ENCODE measurements at places on chromosomes 7 and 10.

DNA sequence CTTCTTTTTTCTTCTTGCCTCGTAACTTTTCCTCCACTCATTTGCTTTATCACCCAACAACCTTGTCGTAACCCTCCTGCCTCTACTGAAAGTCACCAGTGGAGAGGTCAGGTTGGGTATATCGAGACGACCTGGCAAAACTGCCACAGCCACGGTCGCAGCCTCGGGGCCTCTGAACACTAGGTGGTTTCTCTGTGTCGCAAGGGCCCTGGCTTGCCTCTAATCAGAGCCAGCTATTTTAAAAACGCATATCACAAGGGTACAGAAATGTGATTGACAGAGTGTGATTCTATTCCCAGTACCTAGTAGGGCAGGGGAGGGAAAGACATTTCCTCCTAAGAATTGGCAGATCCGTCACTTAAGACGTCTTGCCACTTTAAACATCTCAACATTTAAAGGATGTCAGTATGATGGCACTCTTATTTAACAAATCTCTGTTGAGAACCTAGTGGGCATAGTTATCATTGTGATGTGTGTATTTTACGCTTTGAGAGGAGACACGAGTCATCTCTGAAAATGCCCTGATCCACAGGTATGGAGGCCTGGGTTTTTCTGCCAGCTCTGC, 197.5 kb downstream of the ARHGAP21 start:
- DNase-seq, result no peak

GRCh38 chr7:132430041-132430855, 146.0 kb downstream of the PLXNA4 start:
- DNase-seq, result no peak

GRCh38 chr10:31757386-31757791, 171.2 kb downstream of the ARHGAP12 start:
- no peak for DNase-seq

DNA sequence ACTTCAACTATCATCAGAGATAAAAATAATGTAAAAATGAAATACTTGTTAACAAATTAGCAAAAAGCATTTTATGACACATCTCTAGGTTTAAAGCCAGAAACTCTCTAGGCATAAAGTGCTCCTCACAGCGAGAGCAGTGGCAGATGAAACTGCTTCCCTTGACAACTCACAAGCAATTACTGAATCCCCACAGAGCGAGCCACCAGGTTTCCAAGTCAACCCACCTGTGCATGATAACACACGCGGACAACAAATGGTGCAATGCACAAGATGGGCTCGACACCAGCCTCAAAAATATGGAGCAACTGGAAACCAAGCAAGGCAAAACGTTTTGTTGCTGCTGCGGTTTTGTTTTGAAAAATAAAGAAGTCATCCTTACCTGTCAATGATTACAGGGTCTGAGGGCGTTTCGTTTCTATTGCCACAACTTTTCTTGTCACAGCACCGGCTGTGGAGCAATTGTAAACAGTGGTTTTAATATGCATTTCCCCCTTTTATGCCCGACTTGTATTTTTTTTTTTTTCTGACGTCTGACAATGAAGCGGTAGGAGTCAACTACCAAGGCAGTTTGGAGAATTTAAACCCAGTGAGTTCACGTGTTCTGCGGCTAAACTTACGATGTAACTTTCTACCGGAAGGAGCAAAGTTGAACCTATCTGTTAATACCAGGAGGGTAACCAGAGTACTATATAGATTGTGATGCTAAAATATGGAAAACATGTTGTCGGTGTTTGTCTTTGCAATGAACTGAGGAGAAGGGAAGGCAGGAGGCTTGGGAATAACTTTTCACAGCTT, 7.0 kb downstream of the EBF3 start:
- DNase-seq, result no peak

DNA sequence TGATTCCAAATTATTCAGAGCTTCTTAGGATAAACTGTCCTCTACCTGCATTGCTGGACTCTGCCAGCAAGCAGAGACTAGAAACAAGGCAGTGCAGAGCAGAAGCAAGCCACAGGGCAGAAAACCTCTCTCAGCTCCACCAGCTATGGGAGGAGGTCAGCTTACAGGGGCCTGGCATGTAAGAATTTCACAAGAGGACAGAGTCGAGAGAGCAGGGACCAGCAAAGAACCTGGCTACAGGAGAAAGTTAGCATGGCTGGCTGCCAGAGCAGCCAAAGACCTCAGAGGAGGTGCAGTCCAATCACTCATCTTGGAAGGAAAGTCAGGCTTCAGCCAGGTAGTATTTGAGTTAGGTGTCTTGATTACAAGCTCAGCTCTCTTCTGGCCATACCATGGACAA, 62.9 kb downstream of the ENO4 start:
- no peak for DNase-seq

GRCh38 chr7:156820445-156821063, 72.4 kb downstream of the LMBR1 start:
- no peak for DNase-seq

DNA sequence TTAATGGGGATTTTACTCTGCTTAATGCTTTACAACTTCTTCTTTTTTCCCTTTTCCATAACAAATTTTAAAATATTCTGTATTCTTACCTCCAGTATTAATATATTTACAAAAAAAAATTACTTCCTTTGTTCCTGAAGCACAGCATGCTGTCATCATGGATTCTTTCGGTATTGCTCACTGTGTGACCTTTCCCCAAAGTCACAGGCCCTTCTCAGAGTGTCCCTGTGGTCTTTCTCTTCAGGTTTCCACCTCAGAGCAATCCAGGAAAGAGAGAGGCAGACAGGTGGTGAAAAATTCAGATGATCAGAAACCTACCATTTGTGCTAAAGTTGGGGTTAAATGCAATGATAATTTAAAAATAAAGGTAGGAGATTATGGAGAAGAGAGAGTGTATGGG, 13.0 kb downstream of the AOAH start:
- no peak for DNase-seq

GRCh38 chr10:17443707-17444387, 10.5 kb downstream of the ST8SIA6 start:
- no peak for DNase-seq

DNA sequence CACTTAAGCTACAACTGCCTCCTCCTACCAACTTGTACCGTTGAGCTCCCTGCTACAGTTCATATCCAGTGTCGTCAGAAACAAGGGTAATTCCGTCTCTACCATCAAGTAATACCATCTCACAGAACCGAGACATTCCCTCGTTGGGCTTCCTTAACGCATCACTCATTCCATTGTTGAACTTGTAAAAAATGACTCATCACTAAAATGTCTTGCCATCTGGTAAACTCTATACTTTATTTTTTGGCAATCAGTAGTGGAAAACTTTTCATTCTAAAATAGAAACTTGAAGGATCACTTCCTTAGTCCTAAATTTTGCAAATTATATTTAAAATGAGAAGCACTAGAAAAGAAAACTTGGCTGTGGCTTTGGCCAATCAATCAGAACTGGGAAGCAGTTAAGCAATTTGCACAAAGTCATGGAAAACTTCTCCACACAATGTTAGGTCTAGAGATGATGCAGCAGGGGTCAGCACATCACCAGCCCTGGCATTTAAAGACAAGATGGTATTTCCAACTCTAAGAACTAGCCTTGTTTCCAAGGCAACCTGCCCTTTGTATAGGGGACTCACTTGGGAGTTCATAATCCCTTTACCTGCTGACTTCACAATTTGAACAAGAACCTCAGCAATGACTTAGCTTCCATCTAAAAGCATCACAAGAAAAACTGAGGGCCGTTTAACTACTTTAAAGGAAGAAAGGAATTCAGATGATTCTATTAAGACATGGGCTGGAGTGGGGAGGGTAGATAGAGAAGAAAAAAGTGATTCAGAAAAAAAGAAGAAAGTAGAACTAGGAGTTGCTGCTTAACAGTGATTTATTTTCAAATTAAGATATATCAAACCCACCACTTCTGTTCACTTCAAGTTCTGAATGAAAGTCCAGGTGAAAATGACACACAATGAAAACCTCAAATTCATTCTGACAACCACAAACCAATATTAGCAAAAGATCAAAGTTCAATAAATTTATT, 288.1 kb downstream of the PARD3 start:
- no peak for DNase-seq

DNA sequence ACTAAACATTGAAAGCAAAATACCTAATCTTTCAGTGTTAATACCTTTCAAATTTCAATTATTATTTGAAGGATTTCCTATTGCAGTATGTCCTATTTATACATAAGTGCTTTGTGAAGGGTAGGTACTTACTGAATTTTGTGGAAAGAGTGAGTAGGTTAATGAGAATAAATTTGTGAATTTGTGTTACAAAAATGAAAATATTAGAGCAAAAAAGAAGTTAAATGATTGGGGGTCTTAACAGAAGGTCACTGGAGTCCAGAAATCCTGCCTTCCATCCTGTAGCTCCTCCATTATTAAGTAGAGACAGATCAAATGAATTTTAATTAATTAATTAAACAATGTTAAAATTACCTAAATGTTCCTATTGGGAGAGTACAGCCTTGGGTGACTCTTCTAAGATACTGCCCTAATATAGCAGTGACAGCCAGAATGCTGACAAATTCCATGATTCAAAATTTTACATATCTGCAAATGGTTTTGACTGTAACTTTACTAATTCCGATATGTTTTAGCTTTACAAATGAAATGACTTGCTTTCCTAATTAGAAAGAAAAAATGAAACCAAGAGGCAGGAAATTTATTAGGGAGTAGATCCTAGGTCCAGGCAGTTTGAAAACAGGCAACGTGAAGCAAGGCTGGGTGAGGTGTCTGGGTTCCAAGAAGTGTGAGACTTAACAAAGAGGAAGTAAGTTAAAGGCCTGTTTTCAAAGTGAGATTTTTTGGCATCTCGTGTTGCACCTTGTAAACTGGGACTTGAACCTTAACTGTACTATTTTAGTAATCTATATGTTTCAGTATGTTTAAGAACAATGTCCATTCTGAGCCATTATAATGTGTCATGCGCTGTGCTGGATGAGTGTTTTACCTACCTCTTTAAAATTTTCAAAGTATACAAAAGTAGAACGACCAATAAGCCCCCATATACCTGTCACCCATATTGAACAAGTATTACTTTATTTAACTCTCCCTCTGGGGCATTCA, 1.5 kb downstream of the PIK3CG start:
- DNase-seq, result no peak

GRCh38 chr10:7130191-7130911, 280.5 kb downstream of the SFMBT2 start:
- no peak for DNase-seq

DNA sequence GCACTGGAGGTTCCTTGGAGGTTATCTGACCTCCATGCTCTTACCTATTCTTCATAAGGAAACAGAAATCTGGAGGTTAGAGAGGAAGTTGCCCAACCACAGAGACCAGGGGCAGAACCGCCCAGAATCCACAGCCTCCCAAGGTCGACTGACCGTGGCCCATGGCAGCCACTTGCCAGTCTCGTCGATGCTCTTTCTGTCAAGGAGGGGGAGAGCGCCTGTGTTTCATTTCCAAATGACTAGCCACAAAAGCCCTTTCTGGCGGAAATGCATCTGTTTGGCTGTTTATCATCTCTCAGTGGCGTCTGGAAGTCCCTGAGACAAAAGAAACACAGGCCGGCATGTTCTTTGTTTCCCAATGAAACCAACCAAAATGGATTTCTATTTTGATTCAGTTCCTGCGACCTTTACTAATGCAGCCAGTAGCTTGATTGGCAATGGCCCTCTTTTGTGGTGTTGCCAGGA, 2.9 kb downstream of the RAMP3 start:
- DNase-seq, result no peak

DNA sequence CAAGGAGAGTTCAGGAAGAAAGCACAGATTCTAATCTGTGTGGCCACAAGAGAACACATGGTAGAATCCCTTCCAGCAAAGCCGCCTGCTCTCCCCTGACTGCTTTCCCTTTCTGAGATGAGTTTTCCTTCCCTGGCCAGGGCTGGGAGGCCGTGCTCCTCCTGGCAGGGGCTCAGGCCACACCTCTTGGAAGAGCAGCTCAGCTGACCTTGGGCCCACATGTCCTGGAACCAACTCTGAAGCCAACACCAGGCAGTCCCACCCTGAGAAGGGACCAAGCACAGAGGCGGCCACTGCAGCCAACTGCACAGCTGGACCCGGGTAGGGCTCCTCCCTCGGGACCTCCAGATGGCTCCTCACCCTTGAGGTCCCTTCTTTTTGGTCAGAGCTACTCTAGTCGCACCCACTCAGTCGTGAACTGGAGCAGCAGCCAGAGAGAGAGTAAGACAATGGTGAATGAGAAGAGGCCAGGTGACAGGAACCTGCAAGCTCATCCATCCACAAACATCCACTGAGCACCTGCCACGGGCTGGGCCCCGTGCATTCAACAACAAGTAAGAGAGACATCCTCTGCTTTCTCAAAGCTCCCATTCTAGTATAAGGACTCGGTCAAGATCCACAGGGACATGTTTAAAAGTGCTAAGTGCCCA, 40.3 kb downstream of the FAM53B start:
- no peak for DNase-seq

GRCh38 chr7:154587792-154588191, 415.1 kb downstream of the PAXIP1 start:
- no peak for DNase-seq

GRCh38 chr7:110861163-110861562, 229.8 kb upstream of the LRRN3 start:
- no peak for DNase-seq

GRCh38 chr7:41503438-41503837, 199.5 kb downstream of the INHBA start:
- DNase-seq, result no peak

- DNase-seq, result no peak
Measured at GRCh38 chr7:86953653-86954336, 105.7 kb downstream of the ELAPOR2 start.

- DNase-seq, result no peak
Measured at GRCh38 chr7:26331113-26331512, 39.5 kb downstream of the SNX10 start.

DNA sequence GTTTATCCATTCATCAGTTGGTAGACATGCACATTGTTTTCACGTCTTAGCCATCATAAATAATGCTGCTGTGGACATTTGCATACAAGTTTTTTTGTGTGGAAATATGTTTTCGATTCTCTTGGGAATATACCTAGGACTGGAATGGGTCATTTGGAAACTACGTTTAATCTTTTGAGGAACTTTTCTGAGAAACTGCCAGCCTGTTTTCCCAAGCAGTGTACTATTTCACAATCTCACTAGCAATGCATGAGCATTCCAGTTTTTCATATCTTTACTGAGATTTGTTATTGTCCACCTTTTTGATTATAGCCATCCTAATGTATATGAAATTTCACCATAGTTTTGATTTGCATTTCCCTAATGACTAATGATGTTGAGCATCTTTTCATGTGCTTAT, 95.7 kb upstream of the JAZF1 start:
- DNase-seq, result no peak

DNA sequence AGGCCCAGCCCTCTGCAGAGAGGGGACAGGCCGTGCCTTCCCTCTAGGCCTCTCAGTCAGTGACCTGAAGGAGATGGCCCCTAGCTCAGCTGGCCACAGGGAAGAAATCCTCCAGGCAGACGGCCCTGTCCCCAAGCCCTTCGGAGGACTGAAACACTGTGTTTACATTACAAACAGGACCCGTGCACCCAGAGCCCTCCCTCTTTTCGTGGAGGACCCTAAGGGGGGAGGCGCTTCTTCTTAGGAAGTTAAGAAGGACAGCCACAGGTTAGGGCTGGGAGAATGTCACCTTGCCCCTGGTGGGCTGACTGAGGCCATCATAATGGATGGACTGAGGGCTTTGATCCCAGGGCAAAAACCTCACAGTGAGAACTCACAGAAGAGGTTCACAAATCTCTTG, 154.9 kb downstream of the SLIT1 start:
- DNase-seq, result no peak

- DNase-seq, result no peak
Measured at GRCh38 chr10:132146941-132147915, 39.5 kb upstream of the DPYSL4 start.
